ENCODE measurements at places on chromosomes 5 and 9.

- no peak for DNase-seq
These were observed 76.4 kb upstream of the SMARCA2 start for GRCh38 chr9:1938675-1939170.

DNA sequence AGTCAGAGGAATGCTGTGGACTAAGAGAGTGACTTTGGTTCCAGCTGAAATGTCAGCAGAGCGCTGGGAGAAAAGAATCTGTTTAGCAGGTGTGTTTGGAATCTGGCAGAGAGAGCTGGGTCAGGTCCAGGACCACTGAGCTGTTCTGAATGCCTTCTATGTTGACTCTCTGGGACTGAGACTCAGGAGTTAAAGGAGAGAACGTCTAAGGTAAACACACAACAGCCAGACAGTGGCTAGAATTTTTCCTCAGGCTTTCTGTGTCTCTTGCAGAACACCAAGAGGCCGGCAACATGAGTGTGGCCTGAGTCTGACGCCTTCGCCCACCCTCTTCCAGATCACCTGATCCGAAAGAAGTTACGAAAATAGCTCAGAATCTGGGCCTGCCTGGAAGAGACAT is 107.2 kb upstream of the ZNF462 start:
- DNase-seq = no peak

DNA sequence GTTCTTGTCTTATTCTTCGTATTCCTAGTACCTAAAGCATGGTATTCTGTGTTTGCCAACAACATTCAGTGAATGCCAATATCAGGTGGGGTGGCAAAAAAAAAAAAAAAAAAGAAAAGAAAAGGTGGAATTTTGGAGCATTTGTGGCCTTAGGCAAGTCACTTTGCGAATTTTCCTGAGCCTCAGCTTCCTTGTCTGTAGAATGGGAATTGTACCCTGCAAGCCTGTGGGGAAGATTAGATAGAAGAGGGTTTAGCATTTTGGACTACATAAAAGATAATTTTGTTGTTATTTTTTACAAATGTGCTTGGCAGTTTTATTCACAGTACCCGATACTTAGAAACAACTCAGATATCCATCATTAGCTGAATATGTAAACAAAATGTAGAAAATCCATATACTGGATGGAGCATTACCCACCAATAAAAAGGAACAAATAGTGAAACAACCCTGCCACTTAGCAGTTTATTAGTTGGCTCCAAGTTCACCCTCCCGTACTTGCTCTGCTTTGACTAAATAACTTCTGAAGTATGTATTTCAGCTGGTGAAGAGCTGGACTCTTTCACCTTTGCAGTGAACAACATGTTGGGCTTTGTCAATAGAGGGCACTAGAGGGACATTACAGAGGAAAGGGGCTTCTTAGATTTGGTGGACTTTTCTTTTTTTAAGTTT is 13.6 kb downstream of the UBE2D2 start:
- peak; percentile 45 for DNase-seq

GRCh38 chr5:180553530-180553929 is 37.8 kb downstream of the SCGB3A1 start:
- no peak for DNase-seq

DNA sequence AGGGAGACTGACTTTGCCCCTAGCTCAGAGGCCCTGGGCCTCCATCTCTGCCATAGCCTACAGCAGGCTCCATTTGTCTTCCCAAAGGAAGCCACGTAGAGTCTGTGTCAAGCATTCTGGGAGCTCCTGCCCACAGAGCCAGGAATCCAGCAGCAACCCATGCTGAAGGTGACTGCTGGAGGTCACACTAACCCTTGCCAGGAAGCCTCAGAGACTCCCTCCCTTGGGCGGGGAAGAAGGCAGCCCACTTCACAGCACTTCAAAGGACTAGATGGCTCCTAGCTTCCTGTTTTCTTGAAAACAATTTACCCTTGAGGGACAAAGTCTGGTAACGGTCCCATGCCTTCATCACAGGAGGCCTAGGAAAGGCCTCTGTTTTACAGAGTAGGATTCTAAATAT is 1.7 kb downstream of the CKMT2 start:
- DNase-seq = no peak

DNA sequence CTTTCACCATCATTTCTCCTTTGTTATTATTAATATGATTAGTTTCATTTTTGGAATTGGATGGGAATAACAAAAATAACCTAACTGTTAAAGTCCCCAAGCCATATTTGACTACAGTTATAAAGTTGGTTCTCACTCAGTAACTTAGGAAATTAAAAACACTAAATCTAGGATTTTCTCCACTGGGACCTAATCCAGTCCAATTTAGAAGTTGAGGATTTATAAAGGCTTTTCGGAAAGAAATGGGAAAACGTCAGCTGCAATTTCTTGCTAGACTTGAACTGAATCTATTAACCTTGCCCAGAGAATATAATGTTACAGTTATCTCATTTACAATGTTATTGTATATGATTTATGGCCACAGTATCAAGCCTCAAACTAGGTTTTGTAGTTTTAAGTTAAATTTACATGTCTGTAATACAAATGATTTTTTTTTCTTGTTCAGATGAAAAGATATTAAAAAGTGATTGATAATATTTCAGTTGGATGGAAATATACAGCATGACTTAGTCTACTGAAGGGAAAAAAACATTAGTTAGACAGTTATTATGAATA is 524.3 kb upstream of the GRAMD2B start:
- DNase-seq = no peak

- DNase-seq = no peak
These were observed 405.2 kb downstream of the SEMA5A start for GRCh38 chr5:9140711-9141110.

GRCh38 chr5:73263001-73263710 is 90.2 kb downstream of the TMEM174 start:
- no peak for DNase-seq

- no peak for DNase-seq
These were observed 82.6 kb downstream of the GLDC start for GRCh38 chr9:6562871-6563430.

DNA sequence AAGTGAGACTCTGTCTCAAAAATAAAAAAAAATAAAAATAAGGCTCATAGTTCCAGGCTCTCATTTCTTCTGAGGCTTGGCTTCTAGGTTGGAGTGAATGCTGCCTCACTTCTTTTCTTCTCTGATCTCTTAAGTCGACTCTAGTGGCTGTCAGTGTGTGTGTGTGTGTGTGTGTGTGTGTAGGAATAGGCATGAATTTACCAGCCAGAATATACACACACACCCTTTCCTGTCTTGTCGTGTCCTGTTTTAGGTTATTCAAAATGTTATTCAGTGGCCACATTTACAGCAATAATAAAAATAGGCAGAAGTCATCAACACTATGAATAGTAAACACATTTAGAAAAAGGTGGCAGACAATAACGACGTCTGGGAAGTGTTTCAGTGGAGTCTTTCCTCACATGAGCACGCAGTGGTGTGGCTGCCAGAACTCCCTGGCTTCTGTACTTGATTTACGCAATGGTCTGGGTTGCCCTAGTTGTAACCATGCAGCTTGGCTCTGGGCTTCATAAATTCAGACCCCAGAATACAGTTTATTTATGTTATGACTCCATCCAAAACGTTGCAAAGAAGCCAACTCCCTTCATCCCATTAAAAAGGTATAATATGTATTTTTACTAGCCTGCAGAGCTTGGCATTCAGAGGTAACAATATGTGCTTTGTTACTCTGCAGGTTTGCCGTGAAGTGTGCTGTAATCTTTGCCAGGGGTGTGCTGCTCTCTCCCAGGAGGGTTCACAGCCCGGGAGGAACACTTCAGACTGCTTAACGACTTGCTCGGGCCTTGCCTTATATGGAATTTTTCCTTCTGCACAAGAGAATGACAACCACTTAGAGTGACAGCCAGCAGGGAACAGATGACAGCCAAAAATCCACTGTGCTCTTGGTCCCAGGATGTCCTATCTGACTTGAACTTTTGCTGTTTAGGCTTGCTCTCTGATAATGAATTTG is 34.4 kb upstream of the PALM2AKAP2 start:
- DNase-seq = no peak

DNA sequence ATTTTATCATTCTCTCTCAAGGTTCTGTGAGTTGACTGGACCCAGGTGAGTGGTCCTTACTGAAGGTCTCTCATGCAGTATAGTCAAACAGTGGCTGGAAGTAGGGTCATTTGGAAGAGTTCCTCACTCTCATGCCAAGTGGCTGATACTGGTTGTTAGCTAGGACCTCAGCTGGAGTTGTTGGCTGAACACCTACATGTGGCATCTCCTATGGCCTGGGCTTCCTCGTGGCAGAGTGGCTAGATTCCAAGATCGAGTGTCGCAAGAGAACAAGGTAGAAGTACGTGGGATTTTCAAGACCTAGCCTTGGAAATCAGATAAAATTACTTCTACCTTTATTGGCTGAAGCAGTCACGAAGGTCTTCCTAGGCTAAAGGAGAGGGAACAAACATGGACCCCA is 7.6 kb downstream of the SLC31A2 start:
- DNase-seq = no peak
